ENCODE measurements at places on chromosomes 4 and X.

GRCh38 chr4:98945297-98945850, 16.4 kb upstream of the EIF4E start:
- DNase-seq = no peak

- no peak for DNase-seq
Measured at GRCh38 chrX:19689170-19689779, 174.0 kb upstream of the MAP3K15 start.

GRCh38 chrX:45001048-45001447, 128.1 kb downstream of the KDM6A start:
- no peak for DNase-seq

DNA sequence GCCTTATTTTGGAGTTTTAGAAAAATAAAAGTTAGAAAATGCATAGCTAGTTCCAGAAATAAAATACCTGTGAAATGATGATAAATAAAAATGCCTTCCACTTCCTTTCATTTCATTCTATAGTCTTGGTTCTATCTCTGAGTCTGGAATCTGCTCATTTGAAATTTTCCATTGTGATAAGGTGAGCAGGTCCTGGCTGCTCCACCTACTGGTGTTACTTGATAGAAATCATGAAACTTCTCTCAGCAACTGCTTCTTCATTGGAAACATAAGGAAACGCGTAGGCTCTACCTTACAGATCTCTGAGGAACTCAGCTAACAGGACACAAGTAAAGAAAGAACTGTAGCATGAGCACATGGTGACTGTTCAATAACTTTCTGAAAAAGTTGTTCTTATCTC, 141.8 kb downstream of the DCHS2 start:
- peak; percentile 12 for DNase-seq

DNA sequence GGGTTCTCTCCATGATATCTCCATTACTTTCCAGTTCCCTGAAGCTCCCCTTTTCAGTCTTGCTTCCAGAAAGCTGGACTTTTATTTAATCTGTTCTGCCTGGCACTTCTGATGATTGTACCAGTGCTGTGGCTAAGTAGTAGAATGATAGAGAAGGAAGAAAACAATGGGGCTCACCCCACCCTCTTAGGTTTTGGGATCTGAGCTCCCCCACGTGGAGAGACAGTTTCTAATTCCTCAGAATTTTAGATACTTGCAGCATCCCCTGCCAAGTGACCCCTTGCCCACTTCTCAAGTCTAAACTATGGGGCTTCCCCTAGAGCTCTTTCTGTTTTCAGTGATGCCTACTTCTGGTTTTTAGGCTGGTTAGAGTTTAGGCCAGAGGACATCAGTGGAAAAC, 73.9 kb downstream of the GC start:
- no peak for DNase-seq
